ENCODE measurements at places on chromosomes 4 and X. TPM values are rescaled to one million over a fixed set of nuclear protein-coding genes. Genes with fewer than 3 reads are reported as not detected.

The RASL11B gene
- 100.0 TPM for total RNA-seq

The CCKAR gene
- total RNA-seq, result not detected

The TMPRSS11B gene
- not detected for total RNA-seq

The SCD5 gene
- 1.5 TPM for total RNA-seq

The MUC7 gene
- not detected for total RNA-seq

The ZFP42 gene
- total RNA-seq, result 124 TPM

The RAB33A gene
- total RNA-seq, result 4.9 TPM

The RGN gene
- 6.7 TPM for total RNA-seq

The SATL1 gene
- total RNA-seq, result 0.14 TPM

The MAGEA2 gene
- total RNA-seq, result 0.50 TPM

The IL1RAPL1 gene
- total RNA-seq, result 0.23 TPM

The TGIF2LX gene
- total RNA-seq, result not detected

The CTAG1B gene
- total RNA-seq, result not detected

The SPACA5 gene
- total RNA-seq, result not detected

All from GM23338 (cell line).